ENCODE measurements at places on chromosomes 12 and 14. TPM values are rescaled to one million over a fixed set of nuclear protein-coding genes. Genes with fewer than 3 reads are reported as not detected.
A peak's percentile ranks its signal among the peaks of the same experiment; 100 is the strongest.

DNA sequence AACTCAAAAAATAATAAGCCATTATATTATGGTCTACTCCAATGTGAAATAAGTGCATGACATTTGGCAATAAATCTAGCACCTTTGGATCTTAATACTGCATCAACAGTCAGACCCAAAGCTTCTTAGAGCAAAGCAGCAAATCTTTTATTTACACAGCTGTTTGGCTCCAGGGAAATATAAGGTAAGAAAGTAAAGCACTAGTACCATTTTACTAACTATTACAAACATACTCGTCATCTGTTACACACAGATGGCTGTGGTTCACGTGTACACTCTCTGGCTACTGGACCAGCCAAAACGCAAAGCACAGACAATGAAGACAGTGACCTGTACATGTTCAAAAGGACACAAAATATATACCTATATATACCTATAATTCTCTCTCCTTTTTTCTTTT, 2.8 kb downstream of the FGD6 start:
- no peaks in the 10 kb centered on the region for H3K36me3 ChIP-seq
- DNase-seq: peak; percentile 23
- no peaks in the 10 kb centered on the region for H3K27me3 ChIP-seq
- H3K4me3 ChIP-seq: no peak overlapping the region
- H3K4me1 ChIP-seq: peaks cover 8% of the 10 kb centered on the region
- no peak overlapping the region for H3K27ac ChIP-seq

DNA sequence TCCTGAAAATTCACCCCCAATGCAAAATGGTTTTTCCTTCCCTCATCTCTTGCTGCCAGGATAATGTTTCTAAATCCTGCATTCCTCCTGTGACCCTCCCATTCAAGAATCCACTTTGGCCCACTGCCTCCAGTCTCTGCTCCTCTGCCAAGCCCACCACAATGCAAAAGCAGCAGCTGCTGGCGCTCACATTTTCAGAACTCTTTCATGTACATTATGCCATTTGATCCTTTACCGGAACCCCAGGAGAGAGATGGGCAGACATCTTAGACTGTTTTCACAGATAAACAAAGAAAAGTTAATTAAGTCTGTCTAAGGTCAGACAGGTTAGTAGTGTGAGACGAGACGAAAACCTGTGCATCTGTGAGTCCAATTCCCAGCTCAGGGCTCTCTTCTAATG, 12.9 kb downstream of the LRIG3 start:
- H3K27ac ChIP-seq: peak overlapping the region; percentile 49
- DNase-seq: peak; percentile 86
- peaks cover 88% of the 10 kb centered on the region for H3K36me3 ChIP-seq
- no peaks in the 10 kb centered on the region for H3K27me3 ChIP-seq
- H3K4me3 ChIP-seq: no peak overlapping the region
- H3K4me1 ChIP-seq: peaks cover 21% of the 10 kb centered on the region

GRCh38 chr12:38639625-38640024, 265.8 kb downstream of the CPNE8 start:
- no peaks in the 10 kb centered on the region for H3K36me3 ChIP-seq
- H3K4me1 ChIP-seq: no peaks in the 10 kb centered on the region
- no peak overlapping the region for H3K27ac ChIP-seq
- no peak for DNase-seq
- no peaks in the 10 kb centered on the region for H3K27me3 ChIP-seq

- no peak overlapping the region for H3K27ac ChIP-seq
- H3K27me3 ChIP-seq: no peaks in the 10 kb centered on the region
- peaks cover 7% of the 10 kb centered on the region for H3K36me3 ChIP-seq
- H3K4me1 ChIP-seq: no peaks in the 10 kb centered on the region
- no peak overlapping the region for H3K4me3 ChIP-seq
These were observed 8.5 kb upstream of the AK7 start for GRCh38 chr14:96383445-96383844.

- H3K27ac ChIP-seq: no peak overlapping the region
- no peaks in the 10 kb centered on the region for H3K4me1 ChIP-seq
- H3K4me3 ChIP-seq: no peak overlapping the region
- no peaks in the 10 kb centered on the region for H3K36me3 ChIP-seq
- peaks cover 4% of the 10 kb centered on the region for H3K27me3 ChIP-seq
- DNase-seq: no peak
These were observed 71.3 kb upstream of the MANSC4 start for GRCh38 chr12:27851311-27851710.

GRCh38 chr12:99759444-99759843, 111.9 kb downstream of the GARIN6 start:
- H3K4me1 ChIP-seq: no peaks in the 10 kb centered on the region
- H3K4me3 ChIP-seq: no peak overlapping the region
- H3K36me3 ChIP-seq: no peaks in the 10 kb centered on the region
- H3K27ac ChIP-seq: no peak overlapping the region
- DNase-seq: no peak
- H3K27me3 ChIP-seq: no peaks in the 10 kb centered on the region

- H3K27ac ChIP-seq: no peak overlapping the region
- H3K27me3 ChIP-seq: 0 out of 2 replicates have a peak, but pooled peaks cover 3% of the 10 kb centered on the region
These were observed 9.8 kb downstream of the RIMBP2 start for GRCh38 chr12:130706311-130706710.

- peaks cover 16% of the 10 kb centered on the region for H3K4me1 ChIP-seq
- H3K4me3 ChIP-seq: no peak overlapping the region
- peaks cover 5% of the 10 kb centered on the region for H3K36me3 ChIP-seq
- H3K27me3 ChIP-seq: no peaks in the 10 kb centered on the region
These were observed 18.5 kb downstream of the ELK3 start for GRCh38 chr12:96212456-96213375.

GRCh38 chr14:104183796-104184195, 45.4 kb downstream of the KIF26A start:
- no peak for DNase-seq
- no peaks in the 10 kb centered on the region for H3K27me3 ChIP-seq
- H3K4me1 ChIP-seq: peaks cover 13% of the 10 kb centered on the region
- no peak overlapping the region for H3K27ac ChIP-seq
- no peak overlapping the region for H3K4me3 ChIP-seq

DNA sequence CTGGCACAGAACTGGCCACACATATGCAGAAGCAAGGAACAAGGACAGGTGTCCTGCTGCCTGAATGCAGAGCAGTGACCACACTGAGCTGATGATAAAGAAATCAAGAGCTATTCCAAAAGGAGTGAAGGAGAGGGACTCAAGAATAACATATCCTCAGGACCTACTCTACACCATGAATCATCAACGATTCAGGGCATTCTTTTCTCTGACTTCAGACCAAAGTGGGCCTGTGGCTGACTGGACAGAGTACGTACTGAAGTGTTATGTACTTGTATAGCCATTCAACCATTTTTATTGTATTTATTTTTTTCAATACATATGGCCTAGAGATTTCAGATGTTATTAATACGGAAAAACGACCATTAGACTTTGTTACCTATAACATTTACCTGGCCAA, 177.5 kb upstream of the TMTC1 start:
- no peak for DNase-seq
- H3K4me3 ChIP-seq: no peak overlapping the region
- no peaks in the 10 kb centered on the region for H3K4me1 ChIP-seq
- no peaks in the 10 kb centered on the region for H3K36me3 ChIP-seq
- no peak overlapping the region for H3K27ac ChIP-seq

DNA sequence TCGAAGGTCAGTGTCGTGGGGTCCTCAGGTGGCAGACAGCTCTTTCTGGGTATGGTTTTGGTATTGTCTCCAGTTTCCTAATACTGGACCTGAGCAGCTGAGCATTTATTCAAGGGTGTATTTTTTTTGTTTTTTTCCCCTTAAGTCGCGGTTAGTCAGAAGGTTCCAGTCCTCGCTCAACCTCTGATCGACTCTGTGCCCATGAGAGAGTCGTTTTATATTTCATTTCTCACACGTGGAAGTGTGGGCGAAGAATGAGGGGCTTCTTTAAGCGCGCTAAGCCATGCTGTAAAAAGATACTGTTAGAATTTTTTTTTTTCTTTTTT, 499 bp downstream of the MIPOL1 start:
- H3K4me1 ChIP-seq: no peaks in the 10 kb centered on the region
- DNase-seq: no peak
- H3K27me3 ChIP-seq: no peaks in the 10 kb centered on the region
- H3K36me3 ChIP-seq: no peaks in the 10 kb centered on the region
- H3K4me3 ChIP-seq: peak overlapping the region; percentile 66

DNA sequence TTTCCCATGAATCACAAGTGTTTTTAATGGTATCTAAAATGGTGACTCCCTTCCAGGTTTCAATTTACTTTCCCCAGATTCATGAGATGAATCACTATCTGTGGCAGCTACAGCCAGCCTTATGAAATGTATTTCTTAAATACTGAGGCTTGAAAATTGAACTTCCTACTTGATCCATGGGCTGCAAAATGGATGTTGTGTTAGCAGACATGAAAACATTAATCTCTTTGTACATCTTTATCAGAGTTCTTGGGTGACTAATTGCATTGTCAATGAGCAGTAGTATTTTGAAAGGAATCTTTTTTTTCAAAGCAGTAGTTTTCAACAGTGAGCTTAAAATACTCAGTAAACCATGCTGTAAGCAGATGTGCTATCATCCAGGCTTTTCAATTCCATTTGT, 250.8 kb downstream of the SLC6A15 start:
- no peaks in the 10 kb centered on the region for H3K4me1 ChIP-seq
- H3K36me3 ChIP-seq: no peaks in the 10 kb centered on the region
- no peak overlapping the region for H3K4me3 ChIP-seq
- no peaks in the 10 kb centered on the region for H3K27me3 ChIP-seq
- no peak for DNase-seq
- no peak overlapping the region for H3K27ac ChIP-seq

DNA sequence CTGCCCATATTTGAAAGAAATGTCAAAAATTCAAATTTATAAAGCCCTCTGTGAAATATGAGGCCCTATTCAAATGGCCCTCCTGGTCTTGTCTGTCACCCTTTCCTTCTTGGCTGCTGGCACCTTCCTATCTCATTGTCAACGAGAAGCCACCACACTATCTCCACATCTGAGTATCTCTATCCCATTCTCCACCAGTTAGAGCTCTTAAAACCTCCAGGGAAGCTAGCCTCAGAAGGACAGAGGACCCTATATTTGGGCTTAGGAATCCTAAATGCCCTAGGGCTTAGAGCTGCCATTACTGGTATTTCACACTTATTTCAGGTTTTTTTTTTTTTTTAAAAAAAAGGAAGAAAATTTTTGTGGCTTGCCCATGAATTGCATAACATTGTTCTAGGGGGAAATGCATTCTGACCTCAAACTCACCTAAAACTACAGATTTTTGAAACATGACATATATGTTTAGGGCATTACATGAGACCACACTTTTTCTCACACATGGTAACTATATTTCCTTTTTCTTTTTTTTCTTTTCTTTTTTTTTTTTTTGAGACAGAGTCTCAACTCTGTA, 25.0 kb downstream of the SLC25A21 start:
- no peak overlapping the region for H3K4me3 ChIP-seq
- peak overlapping the region; percentile 4 for H3K27ac ChIP-seq
- peak; percentile 76 for DNase-seq
- peaks cover 46% of the 10 kb centered on the region for H3K4me1 ChIP-seq

GRCh38 chr12:22687361-22688076, 62.5 kb downstream of the ETNK1 start:
- no peaks in the 10 kb centered on the region for H3K27me3 ChIP-seq
- peaks cover 24% of the 10 kb centered on the region for H3K36me3 ChIP-seq
- no peak overlapping the region for H3K4me3 ChIP-seq
- no peak for DNase-seq

DNA sequence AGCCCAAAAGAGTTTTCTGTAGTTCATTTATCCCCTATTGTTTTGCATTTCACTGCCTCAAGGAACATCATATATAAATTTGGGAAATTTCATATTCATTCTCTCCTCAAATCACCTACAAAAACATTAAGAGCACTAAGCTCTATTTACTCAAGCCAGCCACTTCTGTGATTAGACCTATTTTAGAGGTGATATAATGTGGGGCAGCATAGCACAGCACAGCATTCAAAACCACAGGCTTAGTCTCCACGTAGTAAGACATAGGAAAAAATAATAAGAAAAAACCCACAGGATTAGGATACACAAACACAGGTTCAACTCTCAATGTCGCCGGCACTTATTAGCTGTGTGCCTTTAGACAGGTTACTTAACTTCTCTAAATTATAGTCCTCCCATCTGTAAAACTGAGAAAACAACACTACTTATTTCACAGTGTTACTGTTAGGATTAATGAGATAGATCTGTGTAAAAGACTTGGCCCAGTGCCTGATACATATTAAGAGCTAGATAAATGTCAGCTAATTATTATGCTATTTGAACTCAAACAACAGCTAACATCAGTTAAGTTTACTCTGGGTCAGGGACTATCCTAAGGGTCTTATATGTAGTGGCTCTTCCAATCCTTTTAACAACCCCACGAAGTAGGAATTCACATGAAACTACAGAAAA, 20.3 kb downstream of the DCAF5 start:
- no peaks in the 10 kb centered on the region for H3K27me3 ChIP-seq
- peaks cover 10% of the 10 kb centered on the region for H3K4me1 ChIP-seq
- 0 out of 2 replicates have a peak, but pooled peaks cover 6% of the 10 kb centered on the region for H3K36me3 ChIP-seq
- no peak overlapping the region for H3K4me3 ChIP-seq
- no peak overlapping the region for H3K27ac ChIP-seq

GRCh38 chr12:82414926-82415325, 56.6 kb downstream of the METTL25 start:
- no peaks in the 10 kb centered on the region for H3K36me3 ChIP-seq
- no peak overlapping the region for H3K27ac ChIP-seq
- H3K4me3 ChIP-seq: no peak overlapping the region
- DNase-seq: no peak
- H3K4me1 ChIP-seq: peaks cover 25% of the 10 kb centered on the region
- H3K27me3 ChIP-seq: no peaks in the 10 kb centered on the region

The IFT81 gene
- 15.5 TPM for total RNA-seq

The DPPA3 gene
- total RNA-seq: not detected

The KCNC2 gene
- not detected for total RNA-seq

The NPAS3 gene
- 1.3 TPM for total RNA-seq

The MYO1H gene
- not detected for total RNA-seq

The SVOP gene
- total RNA-seq: not detected

The AHNAK2 gene
- 1.6 TPM for total RNA-seq

The PTGER2 gene
- 0.36 TPM for total RNA-seq

Measured in SJCRH30 (cell line).